AG08396 (cell line): ENCODE measurements at places on chromosomes 12 and 14.

GRCh38 chr12:110927546-110927945 lies 7.2 kb upstream of the MYL2 start:
- no peak for DNase-seq

DNA sequence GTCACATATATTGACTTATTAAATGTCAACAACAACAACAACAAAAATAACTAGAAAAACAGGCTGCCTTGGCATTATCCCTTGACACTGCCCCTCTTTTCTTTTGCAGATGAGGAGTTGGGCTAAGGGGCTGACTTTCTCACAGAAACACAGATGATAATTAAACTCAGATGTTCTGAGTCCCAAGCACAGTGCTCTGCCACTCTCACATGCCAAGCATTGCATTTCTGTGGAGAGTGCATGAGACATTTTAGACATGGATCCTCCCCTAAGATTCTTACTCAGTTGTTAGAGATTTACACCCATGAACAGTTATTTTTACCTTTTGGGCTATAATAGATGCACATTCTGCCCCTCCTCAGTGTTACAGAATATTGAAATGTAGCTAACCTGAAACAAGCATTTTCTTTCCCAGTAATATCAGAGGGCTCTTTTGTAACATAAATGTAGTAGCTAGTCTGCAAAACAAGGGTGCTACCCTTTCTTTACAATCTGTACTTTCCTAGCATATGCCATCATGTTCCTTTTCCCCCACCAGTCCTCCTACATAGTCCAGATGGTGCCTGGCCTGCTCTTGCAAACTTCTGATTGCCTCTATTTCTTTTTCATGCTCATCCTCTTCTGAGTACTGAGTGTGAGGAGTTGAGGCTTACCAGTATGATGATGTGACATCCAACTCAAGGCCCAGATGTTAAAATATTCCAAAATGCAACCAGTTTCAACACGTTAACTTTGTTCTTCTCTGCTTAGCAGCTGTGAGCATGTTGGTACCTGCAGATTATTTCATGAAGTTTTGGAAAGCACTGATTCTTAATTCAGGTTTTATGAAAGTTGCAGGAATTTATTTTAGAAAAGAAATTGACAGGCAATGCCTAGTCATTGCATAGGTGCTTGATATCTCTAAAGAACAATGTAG lies 125.0 kb upstream of the ATP2B1 start:
- DNase-seq: peak; percentile 29

DNA sequence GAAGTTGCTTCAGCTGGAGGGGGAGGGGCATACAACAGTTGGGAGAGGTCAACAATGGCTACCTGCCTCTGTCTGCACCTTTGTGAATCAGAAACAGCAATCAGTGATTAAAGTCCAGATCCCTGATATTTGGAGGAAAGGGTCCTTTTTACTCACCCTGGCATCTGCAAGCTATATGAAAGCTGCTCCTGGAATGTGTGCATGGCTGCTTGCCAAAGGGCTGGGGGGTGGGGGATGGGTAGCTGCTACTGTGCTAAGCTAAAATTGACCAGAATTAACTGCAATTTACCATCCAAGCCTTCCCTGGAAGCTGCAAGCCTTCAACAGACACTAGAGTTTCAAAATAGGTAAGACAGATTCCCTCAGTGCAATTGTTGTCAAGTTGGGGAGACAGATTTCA lies 13.5 kb upstream of the GTF2A1 start:
- DNase-seq: no peak

- no peak for DNase-seq
Measured at GRCh38 chr14:101082036-101082435, 178.5 kb upstream of the RTL1 start.

DNA sequence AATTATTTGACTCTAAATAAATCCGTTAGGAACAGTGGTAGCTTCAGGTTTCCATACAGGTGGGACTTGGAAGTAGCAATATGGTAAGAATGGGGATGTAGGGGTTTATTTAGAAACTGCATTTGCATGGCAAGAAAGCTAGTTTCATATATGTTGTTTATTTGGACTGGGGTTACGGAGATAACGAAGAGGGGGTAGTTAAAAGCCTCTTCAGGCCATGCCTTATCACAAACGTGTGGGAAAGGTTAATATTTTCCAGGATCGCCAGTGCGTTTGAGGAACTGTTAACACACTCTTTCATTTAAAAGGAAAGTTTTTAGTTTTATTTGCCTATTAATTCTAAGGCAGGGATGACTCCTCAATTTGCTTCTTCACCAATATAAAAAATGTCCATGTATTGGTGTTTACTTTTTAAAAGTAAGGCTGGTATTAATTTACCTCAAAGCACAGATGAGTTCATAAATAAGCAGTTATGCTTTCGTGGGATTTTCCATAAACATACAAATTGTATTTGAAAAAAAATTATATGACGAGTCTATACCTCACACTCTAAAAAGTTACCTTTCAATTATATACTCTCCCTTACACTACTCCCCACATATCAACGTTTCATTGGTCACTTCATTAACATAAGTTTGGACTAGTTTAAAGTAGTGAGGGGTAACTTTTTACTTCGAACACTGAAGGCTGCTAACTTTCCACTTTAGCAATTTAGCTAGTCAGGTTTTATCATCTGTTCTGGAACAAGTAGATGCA lies 814 bp downstream of the RAB2B start:
- no peak for DNase-seq

DNA sequence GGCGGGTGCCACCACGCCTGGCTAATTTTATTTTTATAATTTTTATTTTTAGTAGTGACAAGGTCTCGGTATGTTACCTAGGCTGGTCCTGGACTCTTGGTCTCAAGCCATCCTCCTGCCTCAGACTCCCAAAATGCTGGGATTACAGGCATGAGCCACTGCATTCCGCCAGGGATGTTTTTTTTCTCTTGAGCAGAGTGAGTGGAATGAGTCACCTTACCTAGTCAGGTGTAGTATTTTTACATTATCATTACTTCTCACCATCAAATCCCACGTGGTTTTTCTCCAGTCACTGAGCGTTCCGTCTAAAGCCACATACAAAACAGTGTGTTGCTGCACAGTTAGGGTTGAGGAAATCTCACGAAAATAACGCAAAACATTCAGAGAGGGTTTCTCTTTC lies 870 bp upstream of the TBPL2 start:
- DNase-seq: no peak

DNA sequence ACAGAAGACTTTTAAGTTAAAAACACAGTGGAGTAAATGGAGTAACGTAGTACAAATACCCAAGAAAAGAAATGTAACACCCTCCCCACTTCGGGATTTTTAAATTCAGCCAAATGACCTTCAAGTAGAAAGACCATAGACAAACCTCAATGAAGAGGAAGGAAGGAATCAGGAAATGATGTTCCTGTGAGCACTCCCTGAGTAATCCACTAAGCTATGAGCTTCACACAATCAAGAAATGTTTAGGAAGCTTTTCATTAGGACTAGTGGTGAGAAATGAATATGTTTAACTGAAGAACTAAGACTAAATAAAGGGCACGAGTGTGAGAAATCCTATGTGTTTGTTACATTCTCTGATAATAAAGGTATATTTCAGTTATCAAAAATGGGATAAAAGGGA lies 10.1 kb downstream of the TCL1A start:
- no peak for DNase-seq

GRCh38 chr12:69816082-69816481 lies 8.9 kb upstream of the MYRFL start:
- DNase-seq: no peak

- DNase-seq: no peak
Measured at GRCh38 chr12:105343836-105344235, 13.3 kb downstream of the C12orf75 start.

GRCh38 chr12:130366159-130366558 lies 28.5 kb downstream of the PIWIL1 start:
- DNase-seq: no peak

DNA sequence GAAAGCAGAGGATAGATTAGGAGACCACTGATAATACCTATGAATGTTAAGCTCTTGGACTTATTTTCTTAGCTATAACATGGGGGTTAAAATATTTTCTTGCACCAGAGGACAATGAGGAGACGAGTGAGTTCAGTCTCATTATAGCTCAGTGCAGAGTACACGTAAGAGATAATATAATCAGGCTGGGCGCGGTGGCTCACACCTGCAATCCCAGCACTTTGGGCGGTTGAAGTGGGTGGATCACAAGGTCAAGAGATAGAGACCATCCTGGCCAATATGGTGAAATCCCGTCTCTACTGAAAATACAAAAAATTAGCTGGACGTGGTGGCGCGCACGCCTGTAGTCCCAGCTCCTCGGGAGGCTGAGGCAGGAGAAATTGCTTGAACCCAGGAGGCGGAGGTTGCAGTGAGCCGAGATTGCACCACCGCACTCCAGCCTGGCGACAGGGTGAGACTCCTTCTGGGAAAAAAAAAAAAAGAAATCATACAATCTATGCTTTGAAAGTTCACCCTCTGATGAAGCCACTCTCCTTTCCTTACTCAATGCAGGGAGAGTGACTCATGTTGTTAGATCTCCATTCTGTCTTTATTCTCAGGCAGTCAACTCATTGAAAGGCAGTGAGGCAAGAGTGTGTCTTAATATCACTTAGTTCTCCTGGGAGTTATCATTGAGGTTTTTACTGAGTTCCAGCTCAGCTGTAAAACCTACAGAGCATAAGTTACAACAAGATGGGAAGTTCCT lies 134.2 kb downstream of the SYNE2 start:
- peak; percentile 33 for DNase-seq

- no peak for DNase-seq
Measured at GRCh38 chr12:108967869-108968540, 52.9 kb downstream of the SVOP start.

DNA sequence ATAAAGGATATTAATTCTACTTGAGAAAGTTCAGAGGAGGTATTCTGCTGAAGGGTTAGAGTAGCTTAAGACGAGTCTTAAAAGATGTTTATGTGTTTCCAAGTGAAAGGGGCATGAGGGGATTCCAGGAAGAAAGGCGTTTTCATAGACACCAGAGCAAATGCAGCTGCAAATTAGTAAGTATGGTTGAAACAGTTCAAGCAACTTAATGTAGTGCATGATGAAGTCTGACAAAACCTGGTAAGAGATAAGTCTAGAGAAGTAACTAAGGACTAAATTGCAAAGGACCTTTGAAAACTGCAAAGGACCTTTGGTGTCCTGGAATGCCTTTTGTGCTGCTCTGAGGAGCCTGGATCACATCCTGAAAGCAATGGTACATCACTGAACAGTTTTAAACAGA lies 11.5 kb downstream of the LUM start:
- DNase-seq: no peak

- DNase-seq: no peak
Measured at GRCh38 chr12:59500915-59501314, 94.9 kb upstream of the SLC16A7 start.

- DNase-seq: peak; percentile 96
Measured at GRCh38 chr12:990661-991349, at the start of gene ERC1. Gene ERC1, plus strand, starts transcription at chr12:991223. Its CDS starts 36,681 bp downstream, at chr12:1027904.

DNA sequence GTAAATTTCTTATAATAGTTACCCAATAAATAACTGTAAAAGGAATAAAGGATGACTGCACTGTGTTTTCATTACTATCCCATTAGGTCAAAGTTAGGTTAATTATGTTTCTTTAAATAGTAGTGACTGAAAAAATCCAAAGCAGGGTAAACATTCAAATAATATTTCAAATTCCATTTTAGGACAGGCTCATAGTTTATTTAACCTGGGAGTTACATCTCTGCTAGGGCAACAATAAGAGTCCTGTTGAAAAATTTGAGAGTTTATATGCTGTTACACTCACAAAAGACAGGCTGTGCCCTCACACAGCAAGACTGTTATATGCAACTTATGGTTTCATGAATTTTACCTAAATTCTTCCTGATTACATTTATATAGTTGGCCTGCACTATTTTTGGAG lies 8.0 kb downstream of the ERP27 start:
- DNase-seq: no peak

- no peak for DNase-seq
Measured at GRCh38 chr12:128649902-128650301, 173.9 kb downstream of the SLC15A4 start.

DNA sequence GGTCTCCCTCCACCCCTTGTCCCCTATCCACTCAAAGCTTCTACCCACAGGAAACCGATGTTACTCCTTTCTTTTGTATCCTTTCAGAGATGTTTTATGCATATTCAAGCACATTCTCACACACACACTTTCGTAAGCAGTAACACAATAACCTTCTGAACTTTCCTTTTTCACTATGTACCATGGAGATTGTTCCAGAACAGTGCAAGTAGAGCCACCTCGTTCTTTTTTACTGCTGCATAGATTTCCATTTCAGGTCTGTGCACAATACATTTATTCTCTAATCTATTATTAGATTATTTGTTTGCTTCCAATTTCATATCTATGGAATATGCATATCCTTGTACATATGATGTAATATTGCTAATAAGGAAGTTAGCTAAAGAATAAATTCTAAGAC lies 60.3 kb downstream of the TBC1D30 start:
- DNase-seq: no peak

- DNase-seq: no peak
Measured at GRCh38 chr14:102823546-102823945, 46.3 kb downstream of the TRAF3 start.

- no peak for DNase-seq
Measured at GRCh38 chr12:96164951-96165811, 29.0 kb upstream of the ELK3 start.

GRCh38 chr12:43826681-43827080 lies 9.2 kb upstream of the TMEM117 start:
- no peak for DNase-seq

DNA sequence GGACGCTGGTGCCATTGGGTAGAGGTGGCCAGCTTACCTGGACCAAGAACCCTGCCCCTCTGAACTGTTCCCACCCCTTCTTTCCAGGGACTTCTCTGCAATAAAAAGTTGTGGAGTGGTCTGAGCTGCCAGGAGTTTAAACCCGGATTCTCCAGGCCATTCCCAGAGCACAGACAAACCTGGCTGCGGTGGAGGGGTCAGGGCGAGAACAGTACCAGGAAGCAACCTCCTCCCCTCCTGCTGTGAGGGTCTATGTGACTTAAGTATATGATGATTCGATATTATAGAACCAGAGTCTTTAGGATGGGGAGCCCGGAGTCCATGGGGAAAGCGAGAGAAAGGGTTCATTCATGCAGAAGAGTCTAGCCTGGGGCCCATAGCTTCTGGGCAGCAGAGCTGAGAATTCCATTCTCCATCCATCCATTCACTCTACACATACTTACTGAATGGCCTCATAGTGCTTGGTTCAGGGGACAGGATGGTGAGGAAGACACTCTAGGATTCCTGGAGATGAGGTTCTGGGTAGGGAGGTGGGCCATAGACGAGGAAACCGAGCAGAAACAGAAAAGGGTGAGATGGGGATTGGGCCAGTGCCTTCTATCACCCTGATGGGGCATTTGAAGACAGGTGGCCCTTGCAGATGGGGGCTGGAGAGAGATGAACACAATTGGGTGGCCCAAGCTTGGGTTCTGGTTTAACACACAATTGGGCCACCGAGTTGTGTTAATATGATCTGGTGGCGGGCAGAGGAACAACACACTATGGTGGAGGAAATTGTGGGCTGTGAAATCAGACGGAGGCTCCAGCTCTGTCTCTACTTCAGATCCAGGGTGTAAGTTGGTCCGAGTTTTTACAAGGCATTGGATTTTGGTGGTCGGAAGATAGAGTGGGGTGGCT lies 5.2 kb downstream of the KRT86 start:
- no peak for DNase-seq

- DNase-seq: no peak
Measured at GRCh38 chr12:88816201-88816600, 235.9 kb upstream of the KITLG start.

- peak; percentile 18 for DNase-seq
Measured at GRCh38 chr12:18752280-18752920, 14.5 kb downstream of the CAPZA3 start.
